Activated T-helper 17 cell treated with anti-CD3 and anti-CD28 coated beads, Interleukin-2, amount 50 U/mL, for 72 hours (primary cell): ENCODE measurements at places on chromosomes 2 and 18.

DNA sequence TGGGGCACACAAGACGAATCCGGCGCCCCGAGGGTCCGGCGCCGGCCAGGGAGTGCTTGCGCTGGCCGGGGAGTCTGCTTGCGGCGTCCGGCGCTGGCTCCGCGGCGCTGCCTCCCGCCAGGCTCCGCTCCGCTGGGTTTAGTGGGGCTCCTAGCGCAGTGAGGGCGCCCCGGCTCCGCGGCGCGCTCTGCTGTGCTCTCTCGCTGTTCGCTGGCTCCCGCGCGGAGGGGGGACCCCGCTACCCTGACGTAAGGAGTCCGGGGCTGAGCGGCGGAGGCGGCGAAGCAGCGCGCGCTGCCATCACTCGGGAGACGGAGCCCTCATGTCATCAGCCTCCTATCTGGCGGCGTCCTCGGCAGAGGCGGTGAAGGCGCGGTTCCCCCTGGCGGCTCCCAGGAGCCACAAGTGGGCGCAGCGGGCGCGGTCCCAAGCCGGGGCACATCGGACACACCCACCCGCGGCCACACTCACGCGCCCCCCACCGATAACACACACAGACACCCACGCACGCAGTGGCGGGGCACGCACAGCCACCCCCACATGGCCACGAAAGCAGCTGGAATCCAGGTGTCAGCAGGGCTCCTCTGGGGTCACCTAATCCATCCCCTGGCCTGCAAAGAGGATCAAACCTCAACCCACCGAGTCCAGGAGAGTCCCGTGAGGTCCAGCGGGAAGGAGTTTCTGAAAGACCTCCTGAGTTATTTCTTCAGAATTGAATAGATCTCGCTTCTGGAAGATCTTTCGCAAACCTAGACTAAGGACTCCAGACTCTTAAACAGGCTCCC, at the start of gene C1QL2:
C1QL2 (minus strand) TSS at position 189 of the 785 bp plus-strand sequence. CDS start 482 bp downstream, outside the sequence.
- no peaks in the 10 kb centered on the region for H3K4me1 ChIP-seq
- peaks cover 49% of the 10 kb centered on the region for H3K27me3 ChIP-seq
- H3K36me3 ChIP-seq, result no peaks in the 10 kb centered on the region
- H3K27ac ChIP-seq, result no peak within 1 kb of the TSS
- no peak within 1 kb of the TSS for H3K4me3 ChIP-seq
- ATAC-seq, result no peak

- peak overlapping the region; percentile 85 for H3K4me3 ChIP-seq
- H3K4me1 ChIP-seq, result peaks cover 34% of the 10 kb centered on the region
- peaks cover 21% of the 10 kb centered on the region for H3K36me3 ChIP-seq
- H3K27ac ChIP-seq, result peak overlapping the region; percentile 85
Observed at GRCh38 chr2:143177096-143177786, 48.0 kb downstream of the ARHGAP15 start.

GRCh38 chr18:61173554-61173953, 159.7 kb upstream of the CDH20 start:
- H3K4me1 ChIP-seq, result no peaks in the 10 kb centered on the region
- H3K4me3 ChIP-seq, result no peak overlapping the region
- no peaks in the 10 kb centered on the region for H3K27me3 ChIP-seq
- H3K36me3 ChIP-seq, result no peaks in the 10 kb centered on the region
- H3K27ac ChIP-seq, result no peak overlapping the region

DNA sequence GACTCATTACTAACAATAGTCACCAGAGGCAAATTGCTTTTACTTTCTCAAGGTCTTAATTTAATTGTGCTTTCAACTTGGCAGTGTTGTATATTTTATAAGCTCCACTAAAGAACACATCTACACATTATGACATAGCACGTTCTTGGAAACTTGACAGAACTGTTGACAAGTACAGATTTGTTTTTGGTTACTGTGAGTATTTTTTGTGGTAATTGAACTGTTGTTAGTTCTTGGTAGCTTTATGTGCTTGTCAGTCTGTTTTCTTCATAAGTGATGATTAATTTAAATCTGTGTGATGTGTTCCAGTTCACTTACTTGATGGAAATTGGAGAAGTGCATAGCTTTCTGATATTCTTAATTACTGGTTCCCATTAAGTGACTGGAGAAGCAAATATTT, 63.9 kb downstream of the COMMD1 start:
- H3K27me3 ChIP-seq, result no peaks in the 10 kb centered on the region
- no peak for ATAC-seq
- no peaks in the 10 kb centered on the region for H3K36me3 ChIP-seq
- no peak overlapping the region for H3K4me3 ChIP-seq

- no peak overlapping the region for H3K27ac ChIP-seq
- no peaks in the 10 kb centered on the region for H3K36me3 ChIP-seq
- no peaks in the 10 kb centered on the region for H3K27me3 ChIP-seq
- no peak overlapping the region for H3K4me3 ChIP-seq
- no peaks in the 10 kb centered on the region for H3K4me1 ChIP-seq
- ATAC-seq, result no peak
Observed at GRCh38 chr2:163173591-163173990, 335.0 kb upstream of the KCNH7 start.

- H3K4me1 ChIP-seq, result no peaks in the 10 kb centered on the region
- H3K27me3 ChIP-seq, result no peaks in the 10 kb centered on the region
- no peak overlapping the region for H3K4me3 ChIP-seq
- ATAC-seq, result no peak
Observed at GRCh38 chr2:13611939-13612338, 895.2 kb downstream of the TRIB2 start.
